NCI-H446 (cell line): ENCODE measurements at places on chromosomes 2 and 18.

DNA sequence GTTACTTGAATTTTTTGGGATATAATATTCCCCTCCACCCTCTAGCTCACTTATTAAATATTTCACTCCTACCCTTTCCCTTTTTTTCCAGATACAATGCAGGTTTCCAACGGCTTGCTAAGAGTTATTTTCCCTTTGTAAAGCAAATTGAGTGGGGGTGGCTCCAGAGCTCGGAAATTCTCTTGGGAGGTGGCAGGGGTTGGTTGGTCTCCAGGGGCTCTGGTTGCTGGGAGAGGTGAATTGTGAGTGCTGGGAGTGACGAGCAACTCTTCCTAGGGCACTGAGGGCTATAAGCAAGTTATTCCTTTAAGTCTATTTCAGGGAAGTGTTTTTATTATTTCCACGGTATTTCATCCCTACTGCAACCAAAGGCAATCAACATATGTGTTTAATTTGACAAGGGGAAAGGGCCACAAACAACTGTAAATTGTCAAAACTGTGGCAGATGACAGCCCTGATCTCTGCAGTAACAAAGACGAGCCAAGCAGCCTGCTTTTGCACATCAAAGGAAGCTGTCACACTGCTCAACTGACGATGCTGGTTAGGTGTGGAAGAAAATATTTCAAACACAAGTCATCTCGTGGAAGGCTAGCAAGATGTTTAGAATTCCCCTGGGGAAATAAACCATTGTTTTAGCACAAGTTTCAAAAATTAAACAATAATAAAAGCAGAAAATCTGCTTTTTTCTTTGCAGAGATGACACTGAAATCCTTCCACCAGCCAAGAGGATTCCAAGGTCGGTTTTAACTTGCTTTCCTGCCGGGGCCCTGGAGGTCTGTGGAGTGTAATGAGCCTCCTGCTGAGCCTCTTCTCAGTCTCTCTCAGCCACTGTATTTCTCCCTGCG, 34.8 kb upstream of the ASXL2 start:
- no peak for DNase-seq

DNA sequence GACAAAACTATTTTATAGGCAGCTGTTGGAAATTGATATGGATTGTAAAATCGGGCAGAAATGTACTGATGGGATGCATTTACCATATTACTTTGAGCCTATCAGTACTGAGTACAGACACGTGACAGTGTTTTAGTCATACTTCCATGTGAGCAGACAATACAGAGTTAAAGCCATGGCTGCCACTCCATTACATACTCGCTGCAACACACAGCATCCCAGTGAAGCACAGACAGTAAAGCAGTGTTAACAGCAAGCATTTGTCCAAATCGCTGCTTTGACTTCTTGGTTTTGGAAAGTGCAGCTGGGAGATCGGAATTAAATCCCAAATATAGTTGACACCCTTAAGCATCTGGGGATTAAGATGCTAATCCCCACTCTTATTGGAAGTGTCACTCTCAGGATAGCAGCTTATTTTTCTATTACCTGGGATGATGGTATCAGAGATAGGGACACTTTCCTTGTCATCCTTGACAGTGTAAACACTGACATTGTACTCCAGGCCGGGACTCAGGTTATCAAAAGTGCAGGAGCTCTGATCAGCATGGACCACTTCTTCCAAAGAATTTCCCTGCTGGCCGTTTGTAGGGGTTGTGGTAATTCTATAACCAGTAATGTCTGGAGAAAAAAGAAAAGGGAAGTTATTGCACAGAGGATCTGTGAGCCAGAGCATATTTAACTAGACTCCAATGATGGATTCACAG, 41.6 kb downstream of the FN1 start:
- no peak for DNase-seq

DNA sequence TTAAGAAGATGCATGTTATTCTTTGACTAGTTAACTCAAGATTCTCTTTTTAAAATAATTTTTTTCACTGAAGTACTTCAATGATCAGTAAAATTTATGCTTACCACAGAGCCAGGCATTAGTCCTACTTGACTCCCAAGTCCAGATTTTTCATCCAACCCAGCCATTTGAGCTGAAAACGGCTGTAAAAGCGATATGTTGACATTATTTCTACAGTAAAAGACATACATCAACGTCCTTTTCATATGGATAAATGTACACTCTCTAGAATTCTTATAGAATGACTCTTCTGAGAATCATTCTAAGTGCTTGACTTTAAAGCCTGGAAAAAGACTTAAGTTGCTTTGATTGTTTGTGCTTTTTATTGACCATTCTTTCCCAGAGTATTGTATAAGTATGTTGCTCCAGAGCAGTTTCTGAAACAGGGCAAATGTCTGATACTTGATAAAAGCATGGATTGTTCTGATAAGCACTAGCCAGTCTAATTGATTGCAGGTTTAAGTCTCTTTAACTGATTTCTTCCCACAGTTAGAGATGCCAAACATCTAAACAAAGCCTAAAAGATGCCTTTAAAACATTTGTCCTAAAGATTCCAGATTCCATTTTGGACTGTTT, 90.9 kb downstream of the COL5A2 start:
- DNase-seq = no peak

- no peak for DNase-seq
These were observed 307.6 kb upstream of the CDH20 start for GRCh38 chr18:61025596-61025995.

GRCh38 chr2:173106959-173107628, 31.4 kb downstream of the MAP3K20 start:
- no peak for DNase-seq

- no peak for DNase-seq
These were observed 13.3 kb upstream of the FAP start for GRCh38 chr2:162256591-162256991.

DNA sequence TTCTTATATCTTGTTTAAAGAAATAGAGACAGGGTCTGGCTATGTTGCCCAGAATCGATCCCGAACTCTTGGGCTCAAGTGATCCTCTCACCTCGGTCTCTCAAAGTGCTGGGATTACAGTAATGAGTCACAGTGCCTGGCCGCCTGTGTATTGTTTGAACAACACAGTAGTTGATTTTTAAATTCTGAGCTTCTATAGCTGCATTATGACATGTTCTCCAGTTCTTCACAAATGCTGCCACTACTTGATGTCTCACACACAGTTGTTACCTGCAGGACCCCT, 7.7 kb upstream of the RHOB start:
- no peak for DNase-seq

DNA sequence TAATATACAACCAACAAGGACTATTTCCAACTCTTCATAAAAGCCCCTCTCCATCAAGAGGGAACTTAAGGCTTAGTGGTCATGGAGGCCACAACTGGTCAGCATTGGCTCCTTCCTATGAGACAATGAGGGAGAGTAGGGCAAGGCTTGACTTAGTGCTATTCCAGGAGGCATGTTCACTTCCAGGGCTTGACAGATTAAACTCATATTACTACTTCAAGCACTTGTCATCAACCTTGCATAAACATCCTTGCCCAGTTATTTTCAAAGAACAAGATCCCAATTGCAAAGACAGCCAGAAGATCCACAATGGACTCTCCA, 133.4 kb downstream of the FTCDNL1 start:
- no peak for DNase-seq

DNA sequence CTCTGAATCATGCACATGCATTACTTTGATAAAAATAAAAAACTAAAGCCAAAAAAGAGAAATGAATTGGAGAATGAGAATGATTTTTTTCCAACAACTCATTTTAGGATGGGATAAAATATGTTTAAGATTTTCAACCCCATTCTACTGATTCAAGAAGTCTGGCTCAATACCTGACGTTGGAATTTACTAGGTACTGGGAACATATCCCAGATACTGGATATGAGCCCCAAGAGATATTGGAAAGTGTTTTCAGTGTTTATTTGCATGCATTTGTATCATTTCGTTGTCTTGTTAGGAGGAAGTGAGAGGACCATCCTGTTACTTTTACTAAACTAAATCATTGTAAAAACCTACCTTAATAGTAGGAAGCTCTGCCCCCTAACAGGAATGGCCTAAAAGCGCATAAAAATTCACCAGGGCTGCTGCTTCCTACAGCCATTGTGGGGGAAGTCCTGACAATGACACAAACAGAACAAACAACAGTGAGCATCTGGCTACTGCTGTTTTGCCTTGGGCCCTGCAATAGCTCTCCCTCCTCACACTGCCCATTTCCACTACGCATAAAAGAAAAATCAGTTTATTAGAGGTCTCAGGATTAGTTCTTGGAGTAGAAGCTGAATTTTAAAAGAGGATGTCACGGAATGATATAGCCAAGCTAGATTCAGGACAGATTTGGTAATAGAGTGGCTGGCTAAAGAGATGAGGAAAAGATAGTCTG, 35.2 kb downstream of the ANKAR start:
- DNase-seq = no peak

DNA sequence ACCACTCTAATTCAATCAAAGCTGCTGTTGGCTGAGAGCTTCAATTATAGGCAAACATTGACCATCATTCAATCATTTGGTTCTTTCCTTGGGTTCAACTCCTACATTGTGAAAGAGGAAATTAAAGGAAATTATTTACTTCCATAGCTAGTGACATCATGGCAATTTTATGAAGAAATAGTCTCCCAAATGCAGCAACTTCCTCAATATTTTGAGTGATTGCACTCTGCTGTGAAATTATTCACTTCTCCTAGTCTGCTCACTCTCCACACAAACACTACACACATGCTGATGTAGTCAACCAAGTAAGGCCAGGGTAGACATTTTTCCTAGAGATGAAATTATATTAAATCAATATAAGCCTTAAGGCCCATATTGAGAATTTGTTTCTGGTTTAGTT, 86.7 kb upstream of the NCKAP5 start:
- no peak for DNase-seq

- DNase-seq = no peak
These were observed 131.4 kb upstream of the ID2 start for GRCh38 chr2:8550481-8550880.
